Activated CD4-positive, CD25-positive, alpha-beta regulatory T cell (primary cell): ENCODE measurements at places on chromosomes 4 and X.

- DNase-seq = no peak
These were observed 24.3 kb downstream of the SHROOM3 start for GRCh38 chr4:76459291-76459723.

- no peak for DNase-seq
These were observed 1467.2 kb downstream of the RPA4 start for GRCh38 chrX:98350940-98351339.

DNA sequence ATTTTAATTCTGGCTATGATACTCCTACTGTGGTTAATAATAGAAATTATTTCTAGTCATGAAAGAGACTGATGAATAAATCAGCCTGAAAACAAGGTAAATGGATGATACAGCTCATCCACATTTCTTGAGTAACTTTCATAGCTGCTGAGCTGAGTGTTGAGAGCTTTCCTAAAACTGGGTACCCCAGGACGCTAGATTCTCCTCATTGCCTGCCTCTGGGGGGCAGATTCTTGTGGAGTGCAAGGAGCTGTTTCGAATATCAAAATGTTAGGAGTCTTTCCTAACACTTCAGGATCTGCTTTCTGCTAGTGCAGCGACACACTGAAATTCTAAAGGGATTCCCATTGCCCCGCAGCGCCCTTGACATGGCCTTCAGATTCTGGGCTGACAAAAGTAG is 2.1 kb downstream of the MND1 start:
- no peak for DNase-seq

- no peak for DNase-seq
These were observed 48.9 kb downstream of the PDLIM5 start for GRCh38 chr4:94500685-94501084.

DNA sequence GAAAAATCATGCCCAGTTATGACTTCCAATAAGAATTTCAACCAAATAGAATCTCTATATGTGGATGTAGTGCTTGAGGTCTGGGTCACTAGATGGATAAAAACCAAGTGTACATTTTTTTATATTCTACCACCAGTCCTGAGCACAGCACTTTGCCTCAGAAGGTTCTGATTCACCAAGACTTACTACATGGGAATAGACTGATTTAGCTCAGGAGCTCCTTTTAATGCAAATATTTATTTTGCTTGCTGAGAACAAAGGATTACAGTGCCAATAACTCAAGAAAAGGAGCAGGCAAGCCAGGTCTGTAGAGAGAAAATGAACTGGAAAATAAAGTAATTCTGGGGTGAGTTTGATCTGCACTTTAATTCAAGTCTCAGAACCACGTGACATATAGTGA is 6.4 kb upstream of the XK start:
- DNase-seq = no peak

GRCh38 chr4:150385606-150386005 is 196.3 kb upstream of the MAB21L2 start:
- DNase-seq = no peak

- no peak for DNase-seq
These were observed at the start of gene BTK for GRCh38 chrX:101385795-101386541. Gene BTK (minus strand): TSS chrX:101386191. CDS start chrX:101375284, 10,907 bp downstream.

- DNase-seq = no peak
These were observed 125.0 kb downstream of the SPCS3 start for GRCh38 chr4:176444741-176445140.

- no peak for DNase-seq
These were observed 4.3 kb downstream of the GIMD1 start for GRCh38 chr4:106364282-106364681.

DNA sequence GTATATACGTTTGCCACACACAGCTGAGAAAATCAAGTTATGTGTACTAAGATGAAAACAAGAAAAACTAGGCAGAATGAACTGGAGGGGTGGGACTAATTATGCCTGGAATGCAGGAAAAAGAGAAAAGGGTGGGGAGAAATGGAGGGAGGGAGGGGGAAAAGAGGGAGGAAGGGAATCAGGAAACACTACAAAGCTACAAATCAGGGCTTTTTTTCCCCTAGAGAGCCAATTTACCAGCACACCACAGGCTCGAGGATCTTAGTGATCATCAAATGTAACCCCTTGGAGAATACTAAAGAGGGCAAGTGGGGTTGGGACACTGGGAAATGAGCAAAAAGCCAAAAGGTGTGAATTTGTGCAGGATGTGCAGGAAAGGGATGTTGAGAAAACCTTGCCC is 451.9 kb downstream of the SMARCA1 start:
- no peak for DNase-seq

DNA sequence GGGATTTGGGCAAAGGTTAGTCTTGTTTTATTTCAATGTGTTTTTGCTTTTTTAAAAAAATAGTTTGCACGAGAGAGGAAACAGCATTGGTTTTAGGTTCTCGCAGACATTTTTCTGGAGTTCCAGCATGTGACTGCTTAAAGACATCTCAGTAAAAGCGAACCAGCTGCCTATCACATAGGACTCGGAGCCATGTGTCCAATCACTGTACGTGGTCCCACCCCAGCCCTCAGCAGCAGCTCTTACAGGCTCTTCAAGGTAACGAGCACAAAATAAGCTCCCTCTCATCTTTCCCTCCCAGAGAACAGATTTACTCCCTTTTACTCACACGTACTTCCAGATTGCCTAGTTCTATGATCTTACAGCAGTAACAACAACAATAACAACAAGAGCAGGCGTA is 68.7 kb downstream of the MCF2 start:
- no peak for DNase-seq

- no peak for DNase-seq
These were observed 150.8 kb downstream of the RBMX2 start for GRCh38 chrX:130552444-130553073.

- DNase-seq = no peak
These were observed 161.1 kb upstream of the NAP1L5 start for GRCh38 chr4:88858752-88859151.

- DNase-seq = no peak
These were observed 526.6 kb downstream of the C4orf33 start for GRCh38 chr4:129622566-129622965.

- DNase-seq = no peak
These were observed 175.9 kb downstream of the TSPAN5 start for GRCh38 chr4:98482503-98482846.

DNA sequence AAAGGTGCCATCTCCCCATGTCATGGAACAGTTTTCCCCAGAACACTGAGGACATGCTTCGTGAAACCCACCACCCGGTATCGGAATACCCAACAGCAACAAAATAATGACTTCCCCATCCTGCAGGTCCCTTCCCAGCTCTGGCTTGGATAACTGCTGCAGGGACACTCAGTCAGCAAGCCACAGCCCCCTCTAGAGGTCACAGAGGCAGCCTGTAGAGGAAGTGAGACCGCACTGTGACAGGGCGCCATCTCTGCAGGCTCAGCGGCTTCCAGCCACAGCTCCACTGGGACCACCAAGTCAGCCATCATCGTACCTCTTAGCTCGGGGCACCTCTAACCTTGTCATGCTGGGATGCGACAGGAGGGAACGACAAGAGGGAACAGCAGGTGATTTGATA is 315.9 kb downstream of the LDB2 start:
- DNase-seq = no peak

DNA sequence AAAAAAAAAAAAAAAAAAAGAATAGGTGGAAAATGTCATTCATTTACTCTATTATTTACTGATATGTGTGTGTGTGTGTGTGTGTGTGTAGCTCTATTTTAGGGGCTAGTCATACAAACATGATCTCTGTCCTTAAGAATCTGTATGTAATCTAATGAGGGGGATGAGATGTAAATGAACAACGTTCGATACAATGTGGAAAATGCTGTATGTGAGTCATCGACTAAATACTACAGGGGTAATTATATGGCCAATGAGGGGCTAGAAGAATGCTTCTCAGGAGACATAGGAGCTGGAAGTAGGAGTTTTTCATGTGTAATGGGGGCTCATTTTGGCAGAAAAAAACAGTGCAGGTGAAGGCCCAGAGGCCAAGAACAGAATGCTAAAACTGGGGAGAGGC is 41.9 kb downstream of the LEF1 start:
- DNase-seq = no peak

DNA sequence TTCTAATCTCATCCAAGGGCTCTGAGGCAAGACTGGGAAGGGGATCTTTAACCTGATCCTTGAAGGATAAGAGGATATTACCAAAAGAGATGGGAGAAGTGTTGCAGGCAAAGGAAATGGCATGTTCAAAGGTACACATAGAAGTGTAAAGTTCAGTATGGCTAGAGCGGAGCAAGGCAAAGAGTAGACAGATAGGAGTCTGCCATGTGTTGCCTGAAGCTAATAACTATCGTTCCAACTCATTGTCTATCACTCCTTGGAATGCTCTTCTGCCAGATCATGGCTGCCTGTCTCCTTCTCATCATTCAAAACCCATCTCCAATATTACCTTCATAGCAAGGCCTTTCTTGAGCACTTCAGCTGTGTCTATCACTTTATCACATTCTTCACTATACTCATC is 55.2 kb upstream of the IL1RAPL2 start:
- no peak for DNase-seq

- no peak for DNase-seq
These were observed 5.3 kb downstream of the CRMP1 start for GRCh38 chr4:5887361-5888221.

DNA sequence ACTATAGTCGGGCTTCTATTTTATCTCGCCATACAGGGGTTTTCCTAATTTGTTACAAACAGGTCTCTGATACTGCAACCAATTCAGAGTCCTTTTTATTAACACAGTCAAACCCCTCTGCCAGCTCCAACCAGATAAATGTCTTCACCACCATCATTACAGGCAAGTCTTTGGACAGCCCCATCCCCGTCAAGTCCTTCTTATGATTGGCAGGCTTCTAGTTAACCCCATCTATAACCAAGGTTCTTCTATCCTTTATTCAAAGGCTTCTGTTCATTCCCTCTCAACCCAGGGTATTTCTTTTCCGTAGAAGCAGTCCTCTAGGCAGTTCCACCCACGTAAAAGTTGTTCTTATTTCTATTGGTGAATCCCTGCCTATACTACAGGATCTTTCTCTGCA is 29.9 kb upstream of the FOXR2 start:
- no peak for DNase-seq

DNA sequence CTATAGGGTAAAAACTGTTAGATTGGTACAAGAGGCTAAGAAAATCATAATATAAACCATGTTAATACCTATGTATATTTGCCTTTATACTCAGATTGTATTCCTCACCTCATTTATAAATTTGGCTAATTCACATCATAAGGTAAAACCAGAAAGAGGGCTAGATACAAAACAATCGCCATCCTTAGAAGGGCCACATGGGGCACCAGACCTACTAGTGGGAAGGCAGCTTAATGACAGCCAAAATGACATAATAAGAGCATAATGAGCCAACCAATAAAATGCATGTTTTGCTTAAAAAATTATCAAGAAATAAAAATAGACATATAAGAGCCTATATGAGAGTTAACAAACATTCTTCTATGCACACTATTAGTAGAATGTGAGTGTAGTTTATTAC is 107.3 kb upstream of the PRDX4 start:
- DNase-seq = no peak

GRCh38 chr4:8773124-8773931 is 98.3 kb downstream of the HMX1 start:
- DNase-seq = no peak

- DNase-seq = no peak
These were observed 97.3 kb upstream of the SPRY1 start for GRCh38 chr4:123299212-123299691.

DNA sequence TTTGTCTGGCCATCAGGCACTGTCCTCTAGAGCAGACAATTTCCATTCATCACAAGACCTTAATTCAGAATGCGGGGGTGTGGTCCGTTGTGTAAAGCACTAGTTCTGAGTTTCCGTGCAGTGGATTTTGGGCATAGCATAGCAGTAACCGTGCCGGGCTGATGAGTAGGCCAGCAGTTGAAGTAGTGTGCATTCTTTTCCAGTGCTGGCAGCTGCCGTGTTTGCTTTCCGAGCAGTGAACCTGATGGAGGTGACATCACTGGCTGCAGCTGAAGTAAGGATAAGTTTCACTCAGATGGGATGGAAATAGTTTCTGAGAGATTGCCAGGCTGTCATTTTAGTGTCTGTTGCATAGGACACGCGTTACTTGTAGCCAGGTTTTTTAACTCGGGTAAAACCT is 107.0 kb upstream of the STIM2 start:
- no peak for DNase-seq

DNA sequence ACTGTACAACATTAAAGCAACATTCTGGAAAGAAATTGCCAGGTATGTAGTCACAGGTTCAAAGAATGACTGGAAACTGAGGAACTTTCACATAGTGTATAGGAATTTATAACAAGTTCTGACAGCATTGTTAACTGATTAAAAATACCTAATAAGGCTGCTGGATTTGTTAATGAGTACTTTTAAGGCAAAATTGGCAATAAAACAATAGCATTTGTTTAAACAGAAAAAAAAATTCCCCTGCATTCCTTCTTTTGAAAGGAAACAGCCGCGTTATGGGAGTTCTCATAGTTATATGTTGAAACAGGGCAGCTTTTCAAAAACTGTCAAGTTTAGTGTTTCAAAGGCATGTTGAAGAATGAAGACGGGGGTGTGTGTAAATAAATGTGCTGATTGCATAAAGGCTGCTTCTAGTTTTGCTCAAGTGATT is 282.5 kb upstream of the FAT1 start:
- no peak for DNase-seq

- DNase-seq = no peak
These were observed 22.8 kb upstream of the FMR1NB start for GRCh38 chrX:147958291-147958690.

DNA sequence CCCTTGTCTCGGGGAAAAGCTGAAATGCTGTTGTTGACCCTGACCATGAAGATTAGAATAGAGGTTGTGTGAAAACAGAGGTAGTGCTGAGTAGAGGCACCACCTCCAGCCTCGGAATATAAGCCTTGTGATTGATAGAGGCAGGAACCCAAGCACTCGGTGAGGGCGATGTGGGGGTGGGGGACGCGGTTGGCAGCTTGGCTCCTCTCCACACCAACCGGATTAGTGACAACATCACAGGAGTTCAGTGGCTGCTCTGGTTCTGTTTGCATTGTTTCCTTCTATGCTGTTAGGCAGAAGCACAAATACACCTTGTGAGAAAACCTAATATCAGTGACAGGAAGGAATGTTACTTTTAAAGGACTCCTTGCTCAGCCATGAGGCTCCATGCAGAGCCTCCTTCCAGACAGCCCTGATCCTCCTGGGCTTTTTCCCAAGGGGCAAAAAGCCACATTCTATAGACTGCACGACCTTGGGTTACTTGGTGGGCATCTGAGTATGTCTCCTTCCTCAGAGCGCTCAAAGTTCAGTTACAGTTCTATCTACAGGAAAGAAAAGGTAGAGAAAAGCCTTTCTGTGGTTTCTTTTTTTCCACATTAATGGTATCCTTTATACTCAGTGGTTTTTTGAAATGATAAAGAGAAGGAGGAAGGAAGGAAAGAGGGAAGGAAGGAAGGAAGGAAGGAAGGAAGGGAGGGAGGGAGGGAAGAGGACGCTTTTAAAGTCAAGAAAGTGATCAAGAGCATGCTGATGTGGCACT is 150.4 kb upstream of the NOCT start:
- DNase-seq = no peak
